ENCODE measurements at places on chromosomes 3 and 15.
A peak's percentile ranks its signal among the peaks of the same experiment; 100 is the strongest.

DNA sequence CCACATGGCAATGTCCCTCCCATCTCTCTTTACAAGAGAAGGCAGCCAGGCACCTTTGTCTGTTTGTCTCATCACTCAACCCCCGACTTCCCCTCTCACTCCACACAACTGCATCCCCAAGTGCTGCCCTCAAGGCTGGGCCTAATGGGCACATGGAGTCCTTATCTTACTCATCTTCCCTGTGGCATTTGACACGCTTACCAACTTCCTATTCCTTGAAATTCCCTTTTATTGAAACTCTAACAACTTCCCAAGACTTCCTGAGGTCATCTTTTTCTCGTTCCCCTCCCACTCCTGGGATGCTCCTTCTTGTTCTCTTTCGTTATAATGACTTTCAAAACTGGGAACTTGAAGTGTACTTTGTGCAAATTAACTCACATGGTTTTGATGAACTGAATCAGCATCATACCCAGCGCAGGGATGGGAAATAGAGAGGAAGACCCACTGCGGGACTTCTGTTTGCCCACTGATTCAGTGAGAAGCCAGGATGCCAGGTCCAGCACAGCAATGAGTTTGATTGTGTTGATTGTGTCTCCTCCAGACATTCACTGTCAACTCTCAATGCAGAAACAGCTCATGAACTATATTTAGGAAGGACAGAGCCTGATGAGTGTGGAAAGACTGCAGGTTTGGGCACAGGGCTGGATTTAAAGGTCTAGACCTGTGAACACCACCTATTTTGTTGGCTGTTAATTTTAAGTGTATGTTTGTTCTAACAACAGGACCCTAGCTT lies 104.7 kb upstream of the TNIK start:
- no peak for DNase-seq

DNA sequence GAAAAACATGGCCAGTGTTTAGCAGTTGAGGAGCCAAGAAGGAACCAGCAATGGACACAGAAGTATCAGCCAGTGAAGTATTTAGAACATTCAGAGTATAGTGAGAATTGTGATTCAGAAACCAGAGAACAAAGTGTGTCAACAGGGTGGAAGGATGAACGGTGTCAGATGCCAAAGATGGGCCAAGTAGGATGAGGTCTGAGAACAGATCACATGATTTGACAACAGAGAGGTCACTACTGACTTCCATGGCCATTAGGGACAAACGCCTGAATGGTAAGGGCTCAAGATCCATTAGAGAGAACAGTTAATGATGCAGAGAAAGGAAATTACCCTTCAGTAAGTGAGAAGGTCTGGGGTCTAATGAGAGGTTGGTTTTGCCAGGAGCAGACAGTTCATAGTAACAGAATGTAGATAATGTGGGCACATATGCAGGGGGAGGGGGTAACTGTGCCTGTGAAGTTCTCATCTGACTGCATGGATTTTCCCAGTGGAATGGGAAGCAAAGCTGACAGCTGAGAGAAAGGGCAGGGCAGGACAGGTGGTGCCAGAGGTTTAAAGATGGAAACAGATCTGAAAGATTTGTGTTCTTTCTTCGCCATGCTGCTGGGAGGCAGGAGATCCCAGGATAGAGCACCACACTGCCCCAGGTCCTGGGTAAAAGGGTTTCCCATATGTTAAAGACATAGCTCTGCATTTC lies 4.8 kb upstream of the ACAD9 start:
- no peak for DNase-seq

DNA sequence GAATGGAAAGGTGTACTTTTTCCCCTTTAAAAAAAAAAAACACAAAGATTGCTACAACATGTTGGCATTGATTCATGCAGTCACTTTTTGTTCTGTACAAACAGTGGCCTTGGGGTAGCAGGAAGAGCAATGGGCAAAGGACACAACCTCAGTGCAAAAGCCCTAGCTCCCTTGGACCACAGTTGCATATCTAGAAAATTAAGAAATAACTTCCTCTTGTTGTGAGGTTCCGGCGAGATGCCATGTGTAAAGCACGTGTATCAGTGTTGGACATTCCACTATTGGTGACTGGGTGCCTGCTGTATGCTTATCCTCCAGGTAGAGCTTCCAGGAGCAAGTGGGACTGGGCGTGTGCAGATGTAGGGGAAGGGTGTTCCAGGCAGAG lies 164.5 kb downstream of the THSD4 start:
- no peak for DNase-seq

DNA sequence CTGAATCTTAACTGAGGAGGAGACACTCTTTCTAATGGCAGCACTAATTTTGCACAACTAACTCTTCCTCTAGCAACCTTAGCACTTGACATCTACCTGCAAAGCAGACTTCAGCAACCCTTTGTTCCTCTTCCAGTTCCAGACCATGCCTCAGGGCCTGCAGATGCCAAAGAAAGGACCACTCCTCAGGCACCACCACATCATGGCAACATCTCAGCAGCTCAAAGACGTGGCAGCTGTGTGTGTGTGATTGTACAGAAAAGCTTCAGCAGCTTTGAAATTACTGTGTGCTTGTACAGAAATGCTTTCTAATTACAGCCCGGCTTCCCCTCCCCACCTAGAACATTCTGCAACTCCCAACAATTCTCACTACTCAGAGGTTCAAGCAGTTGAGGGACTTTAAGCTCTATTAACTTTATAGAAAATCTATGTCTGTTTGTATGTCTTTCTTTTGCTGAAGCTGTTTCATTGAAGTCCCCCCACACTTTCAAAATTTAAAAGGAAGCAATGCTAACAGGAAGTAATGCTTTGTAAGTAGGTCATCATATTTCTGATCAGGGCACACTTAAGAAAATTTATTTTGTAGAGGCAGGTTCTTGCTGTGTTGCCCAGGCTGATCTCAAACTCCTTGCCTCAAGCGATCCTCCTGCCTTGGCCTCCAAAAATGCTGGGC lies 115.2 kb downstream of the CD47 start:
- DNase-seq = no peak

- DNase-seq = no peak
Measured at GRCh38 chr3:196920733-196921132, 21.6 kb downstream of the NCBP2 start.

DNA sequence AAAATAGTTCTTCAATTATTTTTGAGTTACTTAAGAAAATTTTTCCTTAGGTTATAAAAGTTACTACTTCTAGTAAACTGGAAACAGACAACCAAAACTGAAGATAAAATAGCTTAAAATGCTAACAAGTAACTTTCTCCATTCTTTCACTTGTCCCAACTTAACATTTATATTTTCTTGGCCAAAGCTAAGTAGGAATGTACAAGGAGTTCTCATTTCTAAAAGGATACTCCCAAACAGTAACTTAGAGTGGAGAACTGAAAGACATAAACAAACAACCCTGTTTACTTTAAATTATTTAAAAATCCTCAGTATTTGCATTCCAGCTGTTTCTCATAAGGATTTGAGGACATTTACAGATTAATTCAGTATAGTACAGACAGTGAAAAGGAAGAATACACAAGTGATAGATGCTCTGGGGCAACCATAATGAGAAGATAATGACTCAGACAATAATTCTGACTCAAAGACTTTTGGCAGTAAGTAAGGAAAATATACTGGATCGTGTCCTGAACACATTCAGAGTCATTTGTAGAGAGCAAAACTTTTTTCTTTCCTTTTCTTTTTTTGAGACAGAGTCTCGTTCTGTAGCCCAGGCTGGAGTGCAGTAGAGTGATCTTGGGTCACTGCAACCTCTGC lies 29.2 kb upstream of the ANXA2 start:
- no peak for DNase-seq

DNA sequence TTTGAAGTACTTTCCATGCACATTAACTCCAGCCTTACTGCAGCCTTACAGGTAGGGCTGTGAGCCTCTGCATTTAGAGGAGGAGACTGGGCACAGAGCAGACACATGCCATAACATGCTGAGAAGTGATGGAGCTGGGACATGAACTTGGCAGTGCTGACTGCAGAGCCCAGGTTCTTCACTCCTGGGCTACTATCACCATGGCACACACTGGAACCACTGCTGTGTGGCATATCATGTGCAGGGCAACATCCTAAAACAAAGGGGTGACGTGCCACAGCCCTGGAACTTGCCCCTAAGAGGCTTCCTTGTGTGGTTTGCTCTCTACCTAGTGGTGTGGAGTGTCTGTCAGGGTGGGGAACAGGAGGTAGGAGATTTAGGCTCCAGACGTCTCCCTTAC lies 25.4 kb downstream of the EHD4 start:
- no peak for DNase-seq

DNA sequence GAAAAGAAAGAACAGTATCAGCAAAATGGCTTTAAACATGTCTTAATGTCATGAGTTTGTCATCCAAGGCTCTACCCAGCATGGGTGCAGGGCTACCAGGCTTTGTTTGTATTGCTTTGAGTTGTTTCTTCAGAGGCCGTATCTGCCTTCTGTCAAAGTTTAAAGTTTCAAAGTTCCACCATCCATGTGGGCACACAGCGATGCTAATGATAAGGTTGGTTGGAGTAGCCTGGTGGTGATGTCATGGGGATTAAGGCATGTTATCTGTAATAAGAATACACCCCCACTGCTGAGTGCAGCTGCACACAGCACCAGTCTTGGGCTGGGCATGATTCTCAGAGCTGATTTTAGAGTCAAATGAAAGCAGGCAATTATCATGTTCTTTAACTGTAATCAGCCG lies 72.0 kb upstream of the LRTM1 start:
- peak; percentile 84 for DNase-seq

GRCh38 chr15:89486726-89487050 lies 9.7 kb downstream of the RHCG start:
- DNase-seq = peak; percentile 58

- no peak for DNase-seq
Measured at GRCh38 chr3:161770484-161771386, 274.1 kb downstream of the OTOL1 start.

- no peak for DNase-seq
Measured at GRCh38 chr3:133390715-133391114, 9.1 kb upstream of the BFSP2 start.

DNA sequence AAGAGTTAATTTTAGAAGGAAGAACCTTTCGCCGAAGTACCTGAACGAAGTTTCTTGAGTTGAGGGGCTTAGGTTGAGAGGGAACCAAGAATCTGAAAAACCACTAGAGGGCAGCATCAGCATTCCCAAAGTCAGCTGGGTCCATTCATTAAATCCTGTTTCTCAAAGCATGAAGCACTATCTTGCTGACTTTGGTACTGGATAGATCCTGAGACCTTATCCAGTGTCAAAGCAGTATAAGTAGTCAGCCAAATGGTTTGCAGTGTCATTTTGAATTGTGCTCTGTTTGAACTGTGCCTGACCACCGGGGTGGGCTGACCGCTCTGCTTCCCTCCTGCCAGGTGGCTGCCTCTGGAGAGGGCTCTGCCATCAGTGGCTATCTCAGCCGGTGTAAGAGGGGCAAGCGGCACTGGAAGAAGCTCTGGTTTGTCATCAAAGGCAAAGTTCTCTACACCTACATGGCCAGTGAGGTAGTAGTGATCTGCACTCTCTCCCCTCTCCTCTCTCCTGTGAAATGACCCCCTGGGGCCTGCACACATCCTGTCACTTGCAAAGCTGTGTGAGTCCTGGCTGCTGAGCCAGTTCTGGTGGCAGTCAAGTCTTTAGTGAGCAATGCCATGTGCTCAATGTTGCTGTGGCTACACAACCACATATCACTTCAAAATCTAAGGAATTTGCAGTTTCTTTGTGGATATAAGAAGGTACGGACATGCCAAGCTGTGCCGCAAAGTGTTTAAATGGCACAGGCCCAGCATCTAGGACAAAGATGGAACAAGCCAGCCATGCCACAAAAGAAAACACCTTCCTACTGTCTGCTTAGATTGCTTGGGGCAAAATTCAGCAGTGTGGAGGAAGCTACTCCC lies 21.4 kb upstream of the NR2C2 start:
- DNase-seq = peak; percentile 70

- no peak for DNase-seq
Measured at GRCh38 chr3:52986938-52987337, 58.9 kb downstream of the SFMBT1 start.

- DNase-seq = no peak
Measured at GRCh38 chr3:59334585-59334984, 284.8 kb upstream of the CFAP20DC start.

GRCh38 chr3:192816351-192816750 lies 89.0 kb upstream of the FGF12 start:
- no peak for DNase-seq

DNA sequence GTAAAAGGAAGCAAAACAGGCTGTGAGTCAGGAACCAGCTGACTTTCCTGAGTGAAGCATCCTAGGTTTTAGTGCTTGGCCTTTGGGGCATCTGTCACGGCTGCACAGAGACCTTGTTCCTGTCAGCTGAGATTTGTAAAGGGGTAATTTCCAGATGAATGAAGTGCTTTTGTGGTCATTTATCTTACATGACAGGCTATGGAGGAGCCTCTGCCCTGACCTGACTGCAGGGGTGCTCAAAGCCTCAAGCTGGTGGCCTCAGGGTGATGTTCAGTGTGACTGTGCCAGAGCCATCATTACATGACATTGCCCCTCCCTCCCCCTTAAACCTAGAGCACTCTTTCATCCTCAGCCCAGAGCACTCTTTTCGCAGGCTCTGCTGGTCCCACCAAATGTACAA lies 132.5 kb downstream of the ARNT2 start:
- no peak for DNase-seq

DNA sequence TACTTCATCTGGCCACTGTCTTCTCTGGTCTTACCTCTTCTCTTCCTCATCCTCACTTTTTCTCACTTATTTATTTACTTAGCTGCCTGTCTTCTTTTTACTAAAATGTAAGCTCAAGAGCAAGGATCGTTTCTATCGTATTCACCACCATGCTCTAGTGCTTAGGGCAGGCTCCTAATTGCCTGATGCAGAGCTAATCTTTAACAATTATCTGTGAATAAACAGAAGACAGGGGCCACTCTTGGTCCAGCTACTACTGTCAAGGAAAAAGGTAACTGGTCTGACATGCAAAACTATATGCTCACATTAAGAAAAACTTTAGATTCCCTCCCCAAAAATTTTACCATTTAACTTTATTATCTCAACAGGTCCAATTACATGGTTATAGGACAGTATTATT lies 17.5 kb downstream of the PIK3R4 start:
- DNase-seq = no peak

Measured in islet precursor cell (in vitro differentiated cells).